ENCODE measurements at places on chromosomes 7 and 10.
A peak's percentile ranks its signal among the peaks of the same experiment; 100 is the strongest.

DNA sequence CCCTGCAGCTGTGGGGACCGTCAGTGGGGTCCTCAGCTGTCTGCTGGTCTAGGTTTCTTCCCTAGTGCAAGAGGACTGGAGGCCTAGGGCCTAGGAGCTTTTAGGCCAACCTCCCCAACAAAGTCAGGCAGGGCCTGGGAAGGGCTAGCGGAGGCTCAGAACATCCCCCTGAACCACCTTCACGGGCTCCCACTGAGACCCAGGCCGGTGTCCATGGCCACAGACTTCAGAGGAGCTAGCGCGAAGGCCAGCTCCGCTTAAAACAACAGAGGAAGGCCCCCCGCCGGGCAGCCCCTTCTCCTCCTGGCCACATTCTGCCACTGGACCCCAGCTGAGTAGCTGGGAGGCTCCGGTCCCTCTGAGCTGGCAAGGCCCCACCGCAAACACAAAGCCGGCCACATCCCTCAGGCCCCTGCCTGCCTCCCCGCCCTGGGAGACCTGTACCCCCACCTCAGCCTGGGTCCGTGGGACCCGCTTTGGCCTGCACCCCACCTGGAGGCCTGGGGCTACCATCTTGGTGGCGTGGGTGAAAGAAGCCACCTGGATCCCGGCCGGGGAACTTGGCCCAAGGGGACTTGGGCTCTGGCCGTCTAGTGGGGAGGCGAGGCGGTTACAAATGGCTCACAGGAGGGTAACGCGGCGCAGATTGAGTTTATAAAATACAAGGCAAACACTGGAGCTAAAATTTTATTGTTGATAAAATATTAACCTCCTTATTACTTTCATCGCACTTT is 5.4 kb upstream of the UNCX start:
- no peak for DNase-seq

GRCh38 chr10:130357226-130357625 is 221.0 kb downstream of the GLRX3 start:
- DNase-seq, result no peak

GRCh38 chr7:11175887-11176286 is 202.2 kb downstream of the PHF14 start:
- no peak for DNase-seq

DNA sequence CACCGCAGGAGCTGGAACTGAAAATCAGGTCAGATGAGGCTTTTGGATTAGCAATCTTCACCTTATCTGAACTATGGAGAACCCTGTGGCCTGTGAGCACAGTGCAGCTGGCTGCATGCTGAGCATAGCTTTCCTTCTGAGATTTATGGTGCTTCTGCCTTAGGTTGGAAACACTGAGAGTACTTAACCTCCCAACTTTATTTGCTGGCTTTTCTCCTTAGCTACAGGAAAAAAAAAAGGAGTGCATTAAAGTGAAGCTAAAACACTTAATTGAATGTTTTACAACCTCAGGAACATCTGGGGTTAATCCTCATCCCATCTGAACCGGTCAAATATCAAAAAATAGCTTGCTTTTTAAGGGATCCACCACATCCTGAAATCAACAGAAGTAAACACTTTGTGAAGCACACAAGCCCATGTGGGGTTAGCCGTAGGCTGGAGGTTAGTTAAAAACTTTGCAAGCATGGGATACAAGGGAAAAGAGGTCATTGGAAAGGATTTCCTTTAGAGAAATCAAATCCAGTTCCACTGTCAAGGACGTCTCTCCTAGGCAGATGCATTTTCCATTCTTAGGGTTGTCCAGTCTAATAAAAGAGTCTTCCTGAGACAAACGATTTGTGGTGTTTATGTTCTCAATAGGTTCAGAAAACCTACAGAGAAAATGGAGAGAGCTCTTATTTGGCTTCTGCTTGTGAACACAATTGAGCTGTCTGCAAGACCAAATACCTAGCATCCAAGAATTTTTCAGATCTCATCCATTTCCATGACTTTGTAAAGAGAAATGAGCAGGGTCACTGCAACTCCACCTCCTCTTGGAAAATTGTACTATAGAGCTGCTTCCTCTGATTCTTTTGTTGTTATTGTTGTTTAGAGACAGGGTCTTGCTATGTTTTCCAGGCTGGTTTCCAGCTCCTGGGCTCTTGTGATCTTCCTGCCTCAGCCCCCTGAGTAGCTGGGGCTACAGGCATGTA is 470.4 kb upstream of the IGFBP3 start:
- DNase-seq, result no peak

DNA sequence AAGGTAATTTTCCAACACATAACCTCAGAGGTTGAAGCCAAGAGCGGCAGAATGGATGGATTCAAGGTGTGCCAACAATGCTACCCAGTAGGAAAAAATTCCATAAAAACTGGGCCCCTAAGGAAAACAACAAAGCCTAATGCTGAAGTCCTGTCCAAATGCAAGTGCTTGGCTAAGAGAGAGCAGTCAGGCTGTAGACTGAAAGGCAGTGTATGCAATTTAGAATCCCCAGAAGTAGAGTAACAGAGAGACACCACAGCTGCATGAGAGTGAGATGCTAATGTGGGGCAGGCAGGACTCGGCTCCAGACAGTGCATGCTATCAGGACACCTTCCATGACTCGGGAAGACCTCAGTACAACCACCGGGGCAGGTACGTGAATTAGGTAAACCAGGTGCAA is 124.5 kb downstream of the ZFAND4 start:
- DNase-seq, result no peak

DNA sequence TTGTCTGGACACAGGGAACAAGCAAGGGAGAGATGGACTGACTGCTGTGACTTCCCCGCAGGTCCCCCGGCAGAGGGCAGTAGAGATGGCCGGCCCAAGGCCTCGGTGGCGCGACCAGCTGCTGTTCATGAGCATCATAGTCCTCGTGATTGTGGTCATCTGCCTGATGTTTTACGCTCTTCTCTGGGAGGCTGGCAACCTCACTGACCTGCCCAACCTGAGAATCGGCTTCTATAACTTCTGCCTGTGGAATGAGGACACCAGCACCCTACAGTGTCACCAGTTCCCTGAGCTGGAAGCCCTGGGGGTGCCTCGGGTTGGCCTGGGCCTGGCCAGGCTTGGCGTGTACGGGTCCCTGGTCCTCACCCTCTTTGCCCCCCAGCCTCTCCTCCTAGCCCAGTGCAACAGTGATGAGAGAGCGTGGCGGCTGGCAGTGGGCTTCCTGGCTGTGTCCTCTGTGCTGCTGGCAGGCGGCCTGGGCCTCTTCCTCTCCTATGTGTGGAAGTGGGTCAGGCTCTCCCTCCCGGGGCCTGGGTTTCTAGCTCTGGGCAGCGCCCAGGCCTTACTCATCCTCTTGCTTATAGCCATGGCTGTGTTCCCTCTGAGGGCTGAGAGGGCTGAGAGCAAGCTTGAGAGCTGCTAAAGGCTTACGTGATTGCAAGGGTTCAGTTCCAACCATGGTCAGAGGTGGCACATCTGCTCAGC is 6.0 kb downstream of the CYREN start:
- DNase-seq, result no peak

DNA sequence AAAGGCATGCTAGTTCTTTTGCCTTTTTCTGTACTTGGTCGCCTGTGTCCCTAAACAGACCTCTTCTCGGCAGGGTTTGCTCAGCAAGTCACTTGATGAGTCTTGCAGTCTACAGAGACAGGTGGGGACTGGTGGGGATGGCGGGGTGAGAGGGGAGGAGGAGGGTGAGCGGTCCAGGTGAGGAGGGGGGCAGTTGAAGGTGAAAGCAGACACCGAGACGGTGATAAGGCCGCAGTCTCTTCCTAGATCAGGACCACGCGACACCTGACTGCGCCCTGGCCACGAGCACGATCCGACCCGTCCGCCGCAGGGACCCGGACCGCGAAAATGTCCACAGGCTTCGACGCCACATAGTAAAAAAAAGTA is 566 bp downstream of the ASNS start:
- peak; percentile 21 for DNase-seq

DNA sequence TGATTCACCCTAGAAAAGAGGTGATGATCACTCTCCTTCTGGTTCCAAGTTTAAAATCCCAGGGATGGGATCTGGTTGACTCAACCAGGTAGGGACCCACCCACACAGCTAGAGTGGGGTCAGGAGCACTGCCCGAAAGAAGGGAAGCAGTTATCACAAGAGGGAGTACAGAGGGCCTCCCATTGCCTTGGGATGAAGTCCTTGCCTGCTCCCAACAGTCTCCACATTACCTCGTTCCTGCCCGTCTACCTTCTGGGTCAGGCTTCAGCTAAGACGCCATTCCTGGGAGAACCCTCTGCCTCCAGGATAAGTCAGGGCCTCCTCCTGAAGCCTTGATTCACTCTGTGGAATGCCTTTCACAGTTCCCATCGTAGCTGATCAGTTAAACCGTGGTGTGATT is 23.8 kb downstream of the ZMIZ2 start:
- no peak for DNase-seq

DNA sequence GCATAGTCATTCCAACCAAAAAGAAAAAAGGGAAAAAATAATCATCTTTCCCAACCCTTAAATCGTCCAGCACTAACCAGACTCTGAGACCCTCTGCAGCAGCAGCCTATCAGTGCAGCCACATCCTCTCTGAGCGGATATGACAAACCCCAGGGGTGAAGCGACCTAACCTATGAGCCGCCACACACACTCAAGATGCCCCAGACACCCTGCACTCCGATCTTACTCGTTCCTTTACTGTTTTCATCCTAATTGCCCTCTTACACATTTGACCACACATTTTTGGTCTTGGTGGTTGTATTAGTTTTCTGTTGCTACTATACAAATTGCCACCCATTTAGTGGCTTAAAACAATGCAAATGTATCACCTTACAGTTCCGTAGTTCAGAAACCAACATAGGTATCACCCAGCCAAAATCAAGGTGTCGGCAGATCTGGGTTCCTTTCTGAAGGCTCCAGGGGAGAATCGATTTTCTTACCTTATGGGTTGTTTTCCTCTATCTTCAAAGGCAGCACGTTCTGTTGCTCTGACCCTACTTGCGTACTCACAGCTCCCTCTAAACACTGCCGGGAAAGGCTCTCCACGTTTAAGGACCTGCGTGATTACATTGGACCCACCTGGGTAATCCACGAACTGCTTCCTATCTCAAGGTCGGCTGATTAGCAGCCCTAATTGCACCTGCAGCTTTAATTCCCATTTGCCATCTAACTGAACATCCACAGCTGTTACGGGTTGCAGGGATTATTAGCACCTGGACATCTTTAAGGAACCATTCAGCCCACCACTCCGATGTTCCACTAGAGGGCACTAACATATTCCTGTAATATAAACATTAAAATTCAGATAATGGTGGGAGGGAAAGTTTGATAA is 37.3 kb upstream of the PRSS1 start:
- DNase-seq, result no peak

- no peak for DNase-seq
Observed at GRCh38 chr7:117034851-117035464, 81.7 kb downstream of the ST7 start.

DNA sequence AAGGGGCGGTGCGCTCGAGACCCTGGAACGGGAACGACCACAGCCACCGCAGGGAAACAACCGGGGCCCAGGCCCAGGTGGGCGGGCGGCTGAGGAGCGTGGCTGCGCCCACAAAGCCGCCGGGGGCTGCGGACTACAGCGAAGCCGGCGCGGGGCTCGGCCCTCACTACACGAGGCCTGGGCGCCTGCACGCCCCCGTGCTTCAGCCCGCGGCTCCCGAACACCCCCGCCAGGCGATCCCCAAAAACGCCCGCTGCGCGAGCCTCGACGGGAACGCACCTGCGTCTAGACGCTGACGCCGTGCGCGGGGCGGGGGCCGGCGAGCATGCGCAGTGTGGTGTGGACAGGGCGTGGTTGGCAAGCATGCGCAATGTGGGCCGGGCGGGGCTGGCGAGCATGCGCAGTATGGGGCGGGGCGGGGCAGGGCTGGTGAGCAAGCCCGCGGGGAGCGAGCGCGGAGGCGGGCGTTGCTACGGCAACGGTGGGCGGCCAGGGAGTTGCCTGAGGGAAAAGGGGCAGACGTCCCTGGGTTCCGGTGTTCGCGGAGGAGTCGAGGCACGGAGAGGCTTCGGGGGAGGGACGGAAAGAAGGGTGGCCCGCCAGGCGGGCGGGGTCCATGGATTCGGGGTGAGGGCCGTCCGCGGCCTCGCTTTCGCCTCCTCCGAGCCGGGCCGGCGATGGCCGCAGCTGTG is at the start of gene RNF32:
Gene RNF32 (plus strand): TSS at position 518 of the 692 bp plus-strand sequence. CDS start 3,104 bp downstream, outside the sequence.
- DNase-seq, result peak; percentile 99

DNA sequence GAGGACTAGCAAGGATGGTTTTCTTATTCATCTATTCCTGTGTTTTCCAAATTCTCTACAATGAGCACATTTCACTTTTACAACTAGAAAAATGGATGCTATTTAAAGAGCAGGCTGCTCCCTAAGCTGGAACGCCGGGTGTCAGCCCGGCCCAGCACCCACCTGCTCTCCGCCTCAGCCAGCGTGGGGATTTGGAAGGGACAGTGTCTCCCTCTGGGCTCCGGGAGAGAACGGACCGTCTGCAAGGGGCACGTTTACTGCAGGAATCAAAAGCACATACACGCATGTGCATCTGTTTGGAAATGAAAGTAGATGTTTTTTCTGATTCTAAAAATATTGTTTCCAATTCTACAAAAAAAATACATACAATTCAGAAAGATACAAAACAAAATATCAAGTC is 2.3 kb upstream of the JAKMIP3 start:
- DNase-seq, result no peak

DNA sequence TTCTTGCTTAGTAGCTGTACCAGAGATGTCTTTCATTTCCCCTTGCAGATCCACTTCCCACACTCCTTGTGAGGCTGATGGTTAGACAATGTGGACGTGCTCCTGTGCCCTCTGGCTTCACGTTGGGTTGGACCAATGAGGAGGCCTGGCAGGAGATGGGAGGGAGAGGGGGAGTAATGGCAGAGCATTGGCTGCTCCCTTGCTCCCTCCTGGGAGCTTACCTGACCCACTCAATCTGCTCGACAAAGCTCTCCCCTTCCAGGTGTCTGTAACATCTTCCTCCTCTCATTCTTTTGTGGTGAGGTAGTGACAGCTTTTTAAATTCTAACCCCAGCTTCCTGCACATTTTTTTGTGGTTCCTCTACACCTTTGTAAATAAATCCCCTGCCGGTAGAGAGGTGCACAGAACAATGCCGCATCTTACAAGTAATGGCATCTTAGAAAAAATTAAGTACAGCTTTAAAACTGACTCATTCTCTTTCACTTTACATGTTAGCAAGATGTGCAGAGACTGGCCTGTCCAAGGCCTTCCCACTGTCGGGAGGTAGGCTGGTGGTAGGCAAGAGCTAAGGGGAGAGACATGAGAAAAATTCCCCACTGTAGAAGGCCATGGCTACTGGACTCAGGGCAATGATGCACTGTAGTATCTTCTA is 134.3 kb downstream of the HTR7 start:
- no peak for DNase-seq

DNA sequence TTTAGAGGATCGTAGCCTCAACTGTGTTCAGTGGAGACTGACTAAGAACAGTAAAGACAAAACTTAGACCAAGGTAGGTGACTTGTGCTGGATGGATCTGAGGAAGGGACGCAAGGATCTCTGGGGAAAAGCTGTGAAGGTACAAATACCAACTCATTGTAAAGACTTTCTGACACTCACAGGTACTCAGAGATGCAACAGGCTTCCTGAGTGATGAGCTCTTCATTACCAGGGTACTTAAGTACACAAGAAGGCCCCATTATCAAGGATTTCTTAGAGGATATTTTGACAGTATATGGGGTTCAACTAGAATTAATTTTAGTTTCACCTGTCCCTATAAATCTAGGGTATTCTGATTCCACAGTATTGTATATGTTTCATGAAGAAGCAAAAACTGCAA is 440.7 kb downstream of the PLXDC2 start:
- DNase-seq, result no peak

Measured in activated T-cell treated with anti-CD3 and anti-CD28 coated beads for 48 hours (primary cell).